ENCODE measurements at places on chromosomes 16 and 17. TPM values are rescaled to one million over a fixed set of nuclear protein-coding genes. Genes with fewer than 3 reads are reported as not detected.

DNA sequence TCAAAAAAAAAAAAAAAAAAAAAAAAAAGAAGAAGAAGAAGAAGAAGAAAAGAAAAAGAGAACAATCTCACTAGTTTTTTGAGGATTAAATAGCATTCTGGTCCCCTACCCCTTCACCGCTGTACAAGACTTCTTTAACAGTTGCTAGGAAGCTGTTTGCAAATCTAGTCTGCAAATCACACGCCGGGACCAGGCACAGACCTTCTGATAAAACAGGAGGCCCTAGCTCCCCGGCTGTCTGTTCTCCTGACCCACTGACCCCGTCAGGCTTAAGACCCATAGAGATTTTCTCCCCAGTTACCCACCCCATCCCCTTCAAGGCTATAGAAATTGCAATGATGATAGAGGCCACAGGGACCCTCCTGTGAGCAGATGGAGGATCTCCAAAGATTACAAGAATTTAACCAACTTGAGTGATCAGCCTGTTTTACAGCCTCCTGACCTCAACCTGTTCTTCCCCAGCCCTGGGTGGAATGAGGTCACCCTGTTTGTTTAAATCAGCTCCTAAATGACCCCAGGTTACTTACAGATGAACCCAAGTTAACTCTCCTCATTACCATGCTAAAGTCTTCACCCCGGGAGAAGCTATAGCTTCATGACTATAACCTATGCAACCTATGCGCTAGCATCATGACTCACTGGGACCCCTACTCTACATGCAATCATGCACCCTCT lies 11.8 kb upstream of the SULT1A1 start:
- no peaks in the 10 kb centered on the region for H3K27me3 ChIP-seq
- H3K4me1 ChIP-seq, result peaks cover 11% of the 10 kb centered on the region
- no peak overlapping the region for H3K27ac ChIP-seq
- H3K4me3 ChIP-seq, result no peak overlapping the region
- H3K36me3 ChIP-seq, result no peaks in the 10 kb centered on the region
- DNase-seq, result no peak

GRCh38 chr17:76368545-76368944 lies 14.8 kb upstream of the PRPSAP1 start:
- peak; percentile 34 for DNase-seq
- H3K27ac ChIP-seq, result no peak overlapping the region
- peaks cover 14% of the 10 kb centered on the region for H3K4me1 ChIP-seq
- no peaks in the 10 kb centered on the region for H3K27me3 ChIP-seq

The TMC5 gene
- polyA plus RNA-seq, result 4.8 TPM

GRCh38 chr16:47204736-47205504 lies 61.2 kb upstream of the NETO2 start:
- no peak overlapping the region for H3K27ac ChIP-seq
- H3K4me1 ChIP-seq, result no peaks in the 10 kb centered on the region
- H3K4me3 ChIP-seq, result no peak overlapping the region
- H3K36me3 ChIP-seq, result no peaks in the 10 kb centered on the region
- H3K27me3 ChIP-seq, result no peaks in the 10 kb centered on the region

- H3K36me3 ChIP-seq, result no peaks in the 10 kb centered on the region
- no peak for DNase-seq
- no peak overlapping the region for H3K4me3 ChIP-seq
- H3K27ac ChIP-seq, result no peak overlapping the region
- no peaks in the 10 kb centered on the region for H3K27me3 ChIP-seq
These were observed 99.6 kb downstream of the SOCS1 start for GRCh38 chr16:11156401-11156800.

DNA sequence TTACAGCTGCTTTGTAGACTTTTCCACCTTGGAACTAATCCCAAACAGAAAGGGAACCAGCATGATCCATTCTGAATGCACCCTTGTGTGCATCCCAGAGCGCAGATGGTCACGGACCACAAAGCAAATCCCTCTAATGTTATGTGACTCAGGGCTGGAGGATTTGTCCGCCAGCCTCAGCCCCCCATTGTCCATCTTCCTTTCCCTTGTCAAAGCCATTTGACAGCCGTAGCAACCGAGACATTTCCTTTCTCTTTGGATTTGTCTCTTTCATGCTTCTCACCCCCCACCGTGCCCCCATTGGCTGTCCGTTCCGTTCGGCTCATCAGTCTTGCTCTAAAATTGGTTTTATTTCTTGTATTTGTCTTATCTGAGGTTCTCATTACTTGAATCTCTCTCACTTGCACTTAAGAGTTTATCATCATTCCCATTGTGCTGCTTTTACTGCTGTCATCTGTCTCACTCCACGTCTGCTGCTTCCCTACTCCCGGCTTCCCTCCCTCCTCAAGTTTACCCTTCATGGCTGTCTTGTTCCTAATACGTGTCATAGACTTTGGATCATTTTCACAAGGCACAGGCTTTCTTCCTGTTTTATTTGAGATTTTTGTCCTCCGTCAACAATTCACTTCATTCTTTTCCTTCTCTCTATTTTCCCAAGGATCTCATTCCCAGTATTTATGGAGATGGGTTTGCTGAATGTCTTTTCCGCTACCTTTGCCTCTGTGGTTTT lies 163.4 kb upstream of the ERCC4 start:
- H3K27me3 ChIP-seq, result no peaks in the 10 kb centered on the region
- DNase-seq, result no peak
- no peaks in the 10 kb centered on the region for H3K4me1 ChIP-seq
- no peak overlapping the region for H3K4me3 ChIP-seq

DNA sequence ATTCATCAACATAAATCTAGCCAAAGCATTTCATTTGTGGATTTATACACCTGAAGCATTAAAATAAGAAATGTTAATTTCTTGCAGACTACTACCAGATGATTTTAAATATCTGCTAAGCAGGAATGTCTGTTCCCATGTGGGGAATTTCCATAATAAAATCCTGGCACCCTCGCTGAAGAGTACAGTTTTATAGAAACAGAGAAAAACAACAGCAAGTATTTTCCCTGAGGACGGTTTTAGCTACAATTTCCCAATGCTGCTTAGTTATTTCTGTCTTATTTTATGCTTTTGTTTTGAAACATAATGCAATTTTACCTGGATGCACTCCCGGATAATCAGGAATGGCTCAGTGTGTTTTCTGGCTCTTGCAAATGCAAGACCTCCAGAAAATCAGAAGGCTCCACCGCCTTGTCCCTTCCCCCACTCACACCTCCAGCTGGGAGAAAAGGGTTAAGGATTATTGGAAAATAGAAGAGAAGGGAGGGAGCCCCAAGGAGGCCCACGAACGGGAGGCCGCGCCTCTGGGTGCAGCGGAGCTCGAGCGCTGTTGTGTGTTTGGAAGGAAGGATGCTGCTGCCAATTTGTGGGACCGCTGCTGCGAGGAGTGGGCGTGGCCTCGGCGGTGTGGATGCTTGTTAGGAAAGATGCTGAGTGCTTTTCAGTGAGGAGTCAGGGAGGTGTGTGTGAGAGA lies at the start of gene CNTNAP4:
Gene CNTNAP4 (plus strand): TSS at position 657 of the 694 bp plus-strand sequence. CDS start 262 bp downstream, outside the sequence.
- peaks cover 15% of the 10 kb centered on the region for H3K27me3 ChIP-seq
- no peak within 1 kb of the TSS for H3K27ac ChIP-seq
- no peaks in the 10 kb centered on the region for H3K36me3 ChIP-seq
- DNase-seq, result peak; percentile 58
- H3K4me3 ChIP-seq, result peak within 1 kb of the TSS; percentile 47

GRCh38 chr16:89437251-89437987 lies 52.9 kb downstream of the ANKRD11 start:
- H3K27me3 ChIP-seq, result no peaks in the 10 kb centered on the region
- H3K36me3 ChIP-seq, result no peaks in the 10 kb centered on the region
- DNase-seq, result no peak
- no peak overlapping the region for H3K27ac ChIP-seq

GRCh38 chr17:9170853-9171252 lies 149.5 kb downstream of the NTN1 start:
- peak; percentile 75 for DNase-seq
- no peak overlapping the region for H3K4me3 ChIP-seq
- no peaks in the 10 kb centered on the region for H3K36me3 ChIP-seq
- peak overlapping the region; percentile 47 for H3K27ac ChIP-seq
- H3K4me1 ChIP-seq, result peaks cover 20% of the 10 kb centered on the region
- H3K27me3 ChIP-seq, result no peaks in the 10 kb centered on the region

DNA sequence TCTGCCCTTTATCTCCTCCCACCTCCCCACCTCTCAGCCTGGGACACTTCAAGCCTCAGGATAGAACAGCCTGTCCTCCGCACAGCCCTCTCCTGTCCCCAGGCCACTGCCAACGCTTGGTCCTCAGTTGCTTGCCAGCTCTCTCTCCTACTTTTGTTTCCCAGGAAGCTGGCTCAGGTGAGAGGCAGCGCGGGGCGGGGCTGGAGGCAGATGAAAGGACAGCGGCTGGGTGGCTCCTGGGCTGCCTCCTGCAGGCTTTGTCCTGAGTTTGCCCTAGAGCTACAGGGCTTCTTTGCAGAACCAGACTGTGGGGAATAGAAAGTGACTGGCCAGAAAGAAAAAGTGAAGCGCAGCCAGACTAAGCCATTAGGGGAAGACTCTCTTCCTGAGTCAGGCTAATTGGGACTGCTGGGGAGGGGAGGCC lies 48.2 kb upstream of the CDC42EP4 start:
- peaks cover 25% of the 10 kb centered on the region for H3K4me1 ChIP-seq
- DNase-seq, result peak; percentile 91
- peak overlapping the region; percentile 21 for H3K4me3 ChIP-seq
- no peaks in the 10 kb centered on the region for H3K36me3 ChIP-seq
- H3K27me3 ChIP-seq, result no peaks in the 10 kb centered on the region

DNA sequence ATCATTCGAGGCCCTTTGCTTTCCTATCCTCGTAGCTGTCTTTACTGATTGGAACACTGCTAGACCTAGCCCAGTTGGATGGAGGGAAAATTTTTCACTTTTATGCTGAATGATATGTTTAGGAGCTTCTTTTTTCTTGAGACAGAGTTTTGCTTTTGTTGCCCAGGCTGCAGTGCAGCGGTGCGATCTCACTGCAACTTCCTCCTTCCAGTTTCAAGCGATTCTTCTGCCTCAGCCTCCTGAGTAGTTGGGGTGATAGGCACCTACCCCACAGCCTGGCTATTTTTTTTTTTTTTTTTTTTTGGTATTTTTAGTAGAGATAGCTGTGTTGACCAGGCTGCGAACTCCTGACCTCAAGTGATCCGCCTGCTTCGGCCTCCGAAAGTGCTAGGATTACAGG lies 17.3 kb upstream of the PSMC5 start:
- DNase-seq, result no peak
- H3K27ac ChIP-seq, result no peak overlapping the region
- no peak overlapping the region for H3K4me3 ChIP-seq
- peaks cover 90% of the 10 kb centered on the region for H3K36me3 ChIP-seq
- no peaks in the 10 kb centered on the region for H3K4me1 ChIP-seq
- H3K27me3 ChIP-seq, result no peaks in the 10 kb centered on the region

The PRRT2 gene
- 16.6 TPM for polyA plus RNA-seq

The VEZF1 gene
- polyA plus RNA-seq, result 34.8 TPM

DNA sequence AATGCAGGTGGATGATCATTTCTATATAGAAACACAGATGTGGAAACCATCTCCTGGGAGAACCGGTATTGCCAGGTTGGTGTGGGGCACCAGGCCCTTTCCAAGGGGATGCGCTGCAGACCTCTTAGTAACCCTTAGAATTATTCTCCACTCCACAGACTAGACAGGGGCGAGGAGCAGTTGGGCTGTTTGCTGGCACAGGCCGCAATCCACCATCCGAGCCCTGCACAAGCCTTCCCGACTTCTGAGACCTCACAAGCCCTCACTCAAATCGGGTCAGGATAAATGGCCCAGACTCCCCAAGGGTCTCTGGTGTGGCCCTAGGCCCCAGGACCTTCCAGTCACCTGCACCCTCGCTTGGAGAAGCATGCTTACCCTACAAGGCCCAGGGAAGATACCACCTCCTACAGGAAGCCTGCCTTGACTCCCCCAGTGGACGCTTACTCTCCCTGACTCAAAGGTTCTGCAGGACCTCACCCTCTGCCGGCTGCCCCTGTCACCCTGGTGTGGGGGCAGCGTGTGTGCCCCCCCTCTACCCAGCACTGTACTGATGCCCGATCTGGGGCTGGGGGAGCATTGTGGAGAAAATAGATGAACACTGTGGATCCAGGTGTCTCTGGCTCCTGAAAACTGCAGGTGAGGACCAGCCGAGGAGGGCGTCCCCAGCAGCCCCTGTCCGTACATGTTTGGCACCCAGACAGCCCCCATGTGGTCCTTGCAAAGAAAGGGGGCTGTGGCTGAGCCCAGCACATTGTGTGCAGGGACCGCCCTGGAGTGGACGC lies 49.8 kb upstream of the ACSF3 start:
- no peak overlapping the region for H3K27ac ChIP-seq
- no peaks in the 10 kb centered on the region for H3K36me3 ChIP-seq
- H3K27me3 ChIP-seq, result no peaks in the 10 kb centered on the region

DNA sequence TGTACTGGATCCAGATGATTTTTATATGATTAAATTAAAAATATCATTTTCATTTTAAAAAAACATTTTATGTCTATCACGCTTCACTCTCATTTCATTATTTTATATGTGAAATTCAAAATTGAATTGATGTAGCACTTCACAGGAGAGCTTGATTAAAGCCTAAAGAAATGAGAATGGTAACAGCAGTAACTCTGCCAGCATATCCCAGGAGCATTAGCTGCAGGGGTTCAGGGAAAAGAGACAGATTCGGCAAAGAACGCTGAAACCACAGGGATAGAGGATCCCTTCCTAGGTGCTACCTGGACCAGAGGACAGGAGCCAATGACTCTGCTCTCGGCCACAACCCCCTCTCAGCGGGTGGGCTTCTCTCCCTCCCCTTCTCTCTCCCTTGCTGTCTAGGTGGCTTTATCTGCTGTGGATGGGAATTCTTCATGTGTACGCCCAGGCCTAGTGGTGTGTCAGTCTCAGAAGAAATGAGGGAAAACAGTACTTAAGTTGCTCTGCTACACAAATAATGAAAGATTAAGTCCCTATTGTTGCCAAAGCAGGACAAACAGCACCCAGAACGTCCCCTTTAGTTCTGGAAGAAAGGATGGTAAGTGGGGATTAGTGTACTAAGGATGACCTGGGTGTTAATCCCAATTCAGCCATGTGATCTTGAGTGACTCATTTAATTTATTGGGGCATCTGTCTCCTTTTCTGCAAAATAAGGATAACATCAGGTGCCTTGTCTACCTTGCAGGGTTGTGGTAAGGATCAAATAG lies 123.3 kb downstream of the CDK5R1 start:
- no peak overlapping the region for H3K4me3 ChIP-seq
- H3K36me3 ChIP-seq, result no peaks in the 10 kb centered on the region
- H3K27me3 ChIP-seq, result no peaks in the 10 kb centered on the region
- no peak for DNase-seq

- H3K27me3 ChIP-seq, result peaks cover 20% of the 10 kb centered on the region
- H3K36me3 ChIP-seq, result no peaks in the 10 kb centered on the region
- no peak overlapping the region for H3K4me3 ChIP-seq
- no peak for DNase-seq
These were observed 12.8 kb downstream of the STAC2 start for GRCh38 chr17:39212841-39213480.

The YBX2 gene
- polyA plus RNA-seq, result 22.5 TPM
